Activated CD8-positive, alpha-beta memory T cell treated with anti-CD3 and anti-CD28 coated beads for 1 hour (primary cell): ENCODE measurements at places on chromosomes 2 and 18.

- no peak for DNase-seq
Measured at GRCh38 chr2:69997015-69997830, 35.8 kb upstream of the ASPRV1 start.

DNA sequence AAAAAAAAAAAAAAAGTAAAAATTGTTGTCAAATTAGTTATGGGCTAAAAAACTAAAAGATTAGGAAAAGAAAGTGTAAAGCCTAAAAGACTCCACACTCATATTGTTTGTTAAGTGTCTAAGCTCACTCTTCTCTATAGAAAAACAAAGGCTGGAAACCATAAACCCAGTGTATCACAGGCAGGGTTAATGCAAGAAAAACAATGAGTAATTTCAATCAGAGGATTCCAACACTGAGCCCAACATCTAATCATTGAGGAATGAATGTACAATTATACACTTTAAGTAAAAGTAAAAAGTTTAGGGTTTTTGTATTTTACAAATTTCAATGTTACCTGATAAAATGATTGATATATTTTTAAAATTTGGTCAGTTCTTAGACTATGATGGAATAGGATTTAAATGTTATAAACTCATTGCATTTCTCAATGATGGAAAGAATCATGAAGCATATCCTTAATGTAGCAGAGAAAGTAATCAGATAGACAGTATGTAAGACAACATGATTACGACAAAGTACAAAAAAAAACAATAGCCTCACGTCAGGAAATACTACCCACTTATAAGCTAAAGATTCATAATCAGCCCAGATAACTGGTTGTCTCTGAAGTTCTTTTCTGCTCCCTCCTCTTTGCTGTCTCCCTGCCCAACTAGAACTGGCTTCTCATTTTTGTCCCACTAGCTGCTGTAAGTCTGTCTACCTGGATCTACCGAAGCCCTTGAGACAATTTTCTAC lies 44.5 kb upstream of the SP3 start:
- no peak for DNase-seq

GRCh38 chr2:64522843-64523428 lies 1.2 kb upstream of the AFTPH start:
- DNase-seq: peak; percentile 48

DNA sequence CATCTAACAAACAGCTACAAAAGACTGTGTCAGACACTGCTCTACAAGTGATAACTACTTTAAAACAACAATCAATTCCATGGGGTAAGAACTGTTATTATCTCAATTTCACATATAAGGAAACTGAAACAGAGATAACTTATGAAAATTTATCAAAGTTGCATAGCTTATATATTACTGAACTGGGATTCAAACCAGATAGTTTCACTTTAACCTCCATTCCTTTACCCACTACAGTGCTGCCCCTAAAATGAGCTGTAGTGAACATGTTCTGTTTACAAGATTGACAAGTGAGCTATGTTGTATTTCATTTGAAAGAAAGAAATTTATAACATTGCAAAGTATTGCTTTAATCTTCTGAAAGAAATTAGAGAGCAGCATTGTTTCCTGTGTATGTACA lies 14.1 kb upstream of the GCG start:
- no peak for DNase-seq

DNA sequence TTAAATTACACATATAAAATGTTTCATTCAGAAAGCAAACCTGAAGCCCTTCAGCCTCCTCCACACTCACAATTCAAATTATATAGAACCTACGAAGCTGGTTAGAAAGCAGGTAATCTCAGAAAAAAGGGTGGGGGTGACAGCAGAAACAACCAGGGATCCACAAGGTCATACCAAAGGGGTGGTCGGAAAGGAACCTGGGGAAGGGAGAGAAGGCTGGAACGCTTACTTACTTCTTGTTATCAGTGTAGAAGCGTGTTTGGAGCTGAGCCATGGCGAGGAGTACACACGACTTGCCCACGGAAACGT lies 316 bp downstream of the WDR12 start:
- no peak for DNase-seq
